Right ventricle myocardium superior (tissue), 1 donor: ENCODE measurements at places on chromosomes 1 and 21.

- no peak for DNase-seq
Observed at GRCh38 chr1:118396829-118397495, 211.9 kb upstream of the SPAG17 start.

DNA sequence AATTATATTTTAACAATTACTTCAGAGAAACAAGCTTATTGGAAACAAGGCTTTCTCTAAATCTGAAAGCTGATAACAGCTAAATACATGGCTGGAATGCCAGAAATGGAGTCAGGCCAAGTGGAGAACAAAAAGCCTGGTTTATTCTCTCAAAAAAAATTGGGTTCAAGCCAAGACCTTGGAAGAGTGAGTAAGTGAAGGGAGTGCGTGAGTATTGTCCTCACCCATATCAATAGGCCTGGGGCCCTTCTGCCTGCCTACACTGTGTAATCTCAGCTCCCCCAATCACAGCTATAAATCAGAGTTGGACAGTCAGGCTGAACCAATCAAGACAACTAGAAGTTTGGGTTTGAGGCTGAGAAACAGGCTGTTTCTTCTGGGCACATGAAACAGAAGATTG, 7.4 kb downstream of the KYAT3 start:
- DNase-seq = no peak

DNA sequence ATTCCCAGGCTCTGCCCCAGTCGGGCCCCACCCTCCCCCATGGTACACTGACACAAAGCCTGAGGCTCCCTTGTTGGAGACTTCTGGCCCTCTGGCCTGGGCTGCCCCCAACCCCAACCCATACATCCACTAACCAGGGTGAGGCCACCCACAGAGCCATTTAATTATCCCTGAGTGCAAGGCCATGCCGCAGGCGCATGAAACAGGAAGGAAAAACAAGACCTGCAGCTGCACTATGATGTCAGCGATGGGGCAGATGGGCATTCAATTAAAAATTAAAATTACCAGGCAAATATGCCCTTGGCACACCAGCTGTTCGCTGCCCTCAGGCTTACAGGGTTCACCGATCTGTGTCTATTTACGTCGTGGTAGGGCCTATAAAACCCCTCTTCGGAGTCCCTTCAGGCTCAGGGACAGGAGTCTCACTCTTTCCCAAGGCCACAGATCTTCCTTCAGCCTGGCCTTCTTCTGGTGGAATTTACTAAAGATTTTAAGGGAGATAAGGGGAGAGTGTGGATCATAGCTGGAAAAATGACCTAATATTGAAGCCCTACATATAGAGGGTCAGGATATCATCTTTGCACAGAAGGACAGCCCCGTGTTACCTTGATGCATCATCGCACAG, 29.6 kb upstream of the RGS16 start:
- no peak for DNase-seq

GRCh38 chr1:232551386-232551785, 78.5 kb downstream of the SIPA1L2 start:
- no peak for DNase-seq

DNA sequence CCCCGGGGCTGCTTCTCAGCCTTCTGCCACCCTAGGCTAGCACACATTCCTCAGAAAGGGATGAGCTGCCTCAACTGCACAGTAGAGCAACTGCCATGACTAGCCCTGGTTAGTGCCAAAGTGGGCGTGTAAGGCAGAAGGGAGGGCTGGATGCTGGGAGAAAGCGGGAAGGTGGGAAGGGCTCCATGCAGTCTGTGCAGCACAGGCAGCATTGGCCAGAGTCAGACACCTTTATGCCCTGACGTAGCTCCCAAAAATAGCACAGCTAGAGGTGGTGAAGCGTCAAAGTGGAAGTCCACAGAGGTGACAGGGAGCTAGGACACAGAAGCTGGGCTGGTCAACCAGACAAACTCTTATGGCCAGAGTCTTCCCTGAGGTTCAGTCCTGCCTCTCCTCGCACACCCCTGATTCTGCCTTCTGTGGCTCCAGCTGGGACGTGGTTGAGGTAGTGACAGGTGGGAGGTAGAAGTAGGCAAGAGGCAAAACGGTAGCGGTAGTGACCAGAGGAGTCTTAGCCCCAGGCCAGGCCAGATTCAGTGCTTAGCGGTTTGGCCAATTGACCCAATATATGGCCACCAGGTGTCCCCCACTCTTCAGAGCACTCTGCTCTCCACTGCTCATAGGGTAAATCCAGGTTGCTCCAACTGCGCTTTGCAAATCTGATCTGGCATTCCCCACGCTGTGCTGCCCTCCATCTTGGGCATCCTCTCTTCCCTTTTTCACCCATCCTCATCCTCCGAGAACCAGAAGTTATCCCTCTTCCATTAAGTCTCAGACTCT, 45.6 kb downstream of the DDX20 start:
- DNase-seq = peak; percentile 64

- no peak for DNase-seq
Observed at GRCh38 chr1:29519788-29520110, 283.4 kb downstream of the PTPRU start.

GRCh38 chr1:11012260-11013159, at the start of gene TARDBP:
Gene TARDBP (plus strand): TSS chr1:11012654. CDS start chr1:11013728, 1,074 bp downstream.
- peak; percentile 93 for DNase-seq

GRCh38 chr1:243710467-243710866, 139.6 kb downstream of the AKT3 start:
- no peak for DNase-seq
